ENCODE measurements at places on chromosomes 7 and 10.

- DNase-seq: no peak
Measured at GRCh38 chr10:61897671-61898434, 3.6 kb upstream of the ARID5B start.

GRCh38 chr10:57142925-57143576 is 782.0 kb upstream of the ZWINT start:
- DNase-seq: no peak

DNA sequence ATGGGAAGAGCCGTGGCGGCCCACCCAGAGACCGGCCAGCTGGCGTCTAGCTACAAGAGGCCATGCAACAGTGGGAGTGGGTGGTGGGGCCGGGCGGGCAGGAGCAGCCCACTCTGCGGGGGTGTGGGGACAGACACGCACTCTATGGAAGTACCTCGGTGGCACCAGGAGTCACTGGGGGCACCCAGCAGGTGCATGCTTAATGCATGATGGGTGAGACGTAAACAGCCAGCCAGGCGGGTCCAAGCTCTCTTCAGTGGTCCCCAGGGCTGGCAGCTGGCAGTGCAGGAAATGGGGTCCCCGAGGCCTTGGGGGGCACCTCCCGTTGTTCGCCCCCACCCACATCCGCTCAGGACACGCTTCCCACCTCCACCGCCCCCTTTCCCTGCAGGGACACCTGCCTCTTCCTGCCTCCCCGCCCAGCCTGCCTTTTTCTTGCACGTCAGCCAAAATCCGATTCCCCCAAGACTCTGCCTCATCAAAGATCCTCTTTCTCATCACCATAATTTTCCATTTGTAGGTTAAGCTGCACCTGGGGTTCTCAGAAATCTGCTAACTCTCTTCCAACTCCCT is 22.6 kb upstream of the PSMG3 start:
- DNase-seq: no peak

- DNase-seq: no peak
Measured at GRCh38 chr10:70621503-70622078, 19.1 kb upstream of the PRF1 start.

- DNase-seq: no peak
Measured at GRCh38 chr7:38169847-38170246, 8.2 kb upstream of the STARD3NL start.

GRCh38 chr10:30073767-30074060 is 14.3 kb upstream of the JCAD start:
- no peak for DNase-seq
